ENCODE measurements at places on chromosomes 3 and 15.

- DNase-seq: no peak
These were observed 169.7 kb downstream of the FHIT start for GRCh38 chr3:61081554-61081953.

GRCh38 chr15:83287541-83288027 is 3.1 kb upstream of the BNC1 start:
- DNase-seq: no peak

- DNase-seq: no peak
These were observed 49.0 kb upstream of the EPHA3 start for GRCh38 chr3:89058371-89058770.

DNA sequence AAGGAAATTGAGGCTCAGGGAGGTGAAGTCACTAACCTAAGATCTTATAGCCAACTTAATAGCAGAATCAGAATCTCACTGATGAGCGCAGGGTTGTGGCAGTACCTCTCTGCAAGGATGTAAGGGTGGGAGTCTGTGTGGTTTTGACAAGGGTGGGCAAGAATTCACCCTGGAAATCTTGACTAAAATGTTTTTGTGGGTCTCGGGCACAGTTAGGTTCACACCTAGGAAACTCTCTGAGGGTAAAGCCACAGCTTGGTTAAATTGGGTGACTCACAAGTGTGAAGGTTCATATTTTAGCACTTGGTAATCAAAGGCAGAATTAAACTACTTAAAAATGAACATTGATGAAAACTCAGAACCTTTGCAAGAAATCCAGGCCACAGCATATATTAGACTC is 178.2 kb upstream of the EOMES start:
- DNase-seq: no peak

DNA sequence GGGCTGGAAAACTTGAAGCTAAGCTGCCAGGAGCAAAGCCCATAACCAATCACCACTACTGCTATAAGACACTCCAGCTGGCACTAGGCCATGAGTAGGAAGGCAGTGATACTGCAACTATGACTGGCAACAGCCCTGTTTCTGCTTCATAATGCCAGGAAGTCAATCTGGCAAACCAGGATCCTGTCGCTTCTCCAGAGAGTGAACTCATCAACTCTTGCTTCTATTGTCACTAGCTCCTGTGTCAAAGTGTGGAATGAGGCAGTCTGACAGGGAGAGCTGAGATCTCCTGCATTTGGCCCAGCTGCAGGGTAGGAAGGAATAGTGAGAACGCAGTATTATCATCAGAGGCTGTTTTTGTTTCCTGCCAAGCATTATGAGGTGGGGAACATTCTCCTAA is 105.3 kb downstream of the CTNNB1 start:
- DNase-seq: no peak

- DNase-seq: no peak
These were observed 139.2 kb downstream of the TPRA1 start for GRCh38 chr3:127451321-127451720.

DNA sequence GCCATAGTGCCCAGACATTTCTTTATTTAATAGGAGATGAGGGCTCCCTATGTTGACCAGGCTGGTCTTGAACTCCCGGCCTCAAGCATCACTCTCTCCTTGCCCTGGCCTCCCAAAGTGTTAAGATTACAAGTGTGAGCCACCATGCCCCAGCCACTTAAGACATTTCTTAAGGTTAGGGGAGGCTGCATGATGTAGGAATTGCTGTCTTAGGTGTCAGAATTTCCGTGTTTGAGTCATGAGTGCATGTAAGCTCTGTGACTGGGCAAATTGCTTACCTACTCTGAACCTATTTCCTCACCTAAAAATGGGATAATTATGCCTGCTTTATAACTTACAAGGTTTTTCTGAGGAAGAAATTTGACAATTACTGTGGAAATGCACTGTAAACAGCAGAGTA is 34.2 kb upstream of the SIAH2 start:
- no peak for DNase-seq

GRCh38 chr15:35481064-35481463 is 64.9 kb downstream of the DPH6 start:
- no peak for DNase-seq

DNA sequence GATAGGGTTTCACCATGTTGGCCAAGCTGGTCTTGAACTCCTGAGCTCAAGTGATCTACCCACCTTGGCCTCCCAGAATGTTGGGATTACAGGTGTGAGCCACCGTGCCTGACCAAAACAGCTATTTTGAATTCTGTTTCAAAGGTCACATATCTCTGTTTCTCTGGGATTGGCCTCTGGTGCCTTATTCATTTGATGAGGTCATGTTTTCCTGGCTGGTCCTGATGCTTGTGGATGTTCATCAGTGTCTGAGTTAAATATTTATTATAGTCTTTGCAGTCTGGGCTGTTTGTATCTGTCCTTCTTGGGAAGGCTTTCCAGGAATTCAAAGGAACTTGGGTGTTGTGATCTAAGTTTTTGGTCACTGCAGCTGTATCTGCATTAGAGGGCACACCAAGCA is 5.1 kb downstream of the PATL2 start:
- DNase-seq: no peak

DNA sequence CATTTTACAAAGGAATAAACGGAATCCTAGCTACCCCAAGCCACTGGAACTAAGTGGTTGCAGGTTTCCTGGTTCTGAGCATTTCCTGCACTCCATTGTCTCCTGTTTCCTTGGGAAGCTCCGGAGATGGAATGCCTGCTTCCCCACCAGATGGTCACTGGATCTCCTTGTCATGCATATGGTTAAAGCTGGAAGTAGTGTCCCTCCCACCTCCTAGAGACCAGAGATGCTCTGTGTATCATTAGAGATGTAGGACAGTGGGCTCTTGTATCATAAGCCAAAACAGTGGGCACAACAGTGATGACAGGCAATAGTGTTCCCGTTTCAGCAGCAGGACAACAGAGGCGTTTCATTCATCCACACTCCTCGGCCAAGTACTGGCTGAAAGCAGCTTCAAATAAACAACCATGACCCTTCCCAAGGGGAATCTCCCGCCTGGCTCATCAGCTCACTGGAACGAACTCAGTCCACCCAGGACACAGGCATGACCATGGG is 136.2 kb upstream of the EIF1B start:
- DNase-seq: no peak

- no peak for DNase-seq
These were observed 303.3 kb upstream of the CBLB start for GRCh38 chr3:106172101-106172500.

DNA sequence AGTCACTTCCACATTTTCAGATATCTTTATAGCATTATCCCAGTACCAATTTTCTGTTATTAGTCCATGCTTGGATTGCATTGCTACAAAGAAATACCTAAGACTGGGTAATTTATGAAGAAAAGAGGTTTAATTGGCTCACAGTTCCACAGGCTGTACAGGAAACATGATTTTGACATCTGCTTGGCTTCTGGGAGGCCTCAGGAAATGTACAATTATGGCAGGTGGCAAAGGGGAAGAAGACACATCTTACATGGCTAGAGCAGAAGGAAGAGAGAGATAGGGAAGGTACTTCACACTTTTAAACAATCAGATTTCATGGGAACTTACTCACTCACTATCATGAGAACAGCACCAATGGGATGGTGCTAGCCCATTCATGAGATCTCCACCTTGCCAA is 172.3 kb upstream of the GPR149 start:
- DNase-seq: no peak

- no peak for DNase-seq
These were observed 29.4 kb upstream of the ATP8B4 start for GRCh38 chr15:50148362-50148963.

- peak; percentile 53 for DNase-seq
These were observed 735 bp downstream of the GOLGA8B start for GRCh38 chr15:34582461-34583371.

DNA sequence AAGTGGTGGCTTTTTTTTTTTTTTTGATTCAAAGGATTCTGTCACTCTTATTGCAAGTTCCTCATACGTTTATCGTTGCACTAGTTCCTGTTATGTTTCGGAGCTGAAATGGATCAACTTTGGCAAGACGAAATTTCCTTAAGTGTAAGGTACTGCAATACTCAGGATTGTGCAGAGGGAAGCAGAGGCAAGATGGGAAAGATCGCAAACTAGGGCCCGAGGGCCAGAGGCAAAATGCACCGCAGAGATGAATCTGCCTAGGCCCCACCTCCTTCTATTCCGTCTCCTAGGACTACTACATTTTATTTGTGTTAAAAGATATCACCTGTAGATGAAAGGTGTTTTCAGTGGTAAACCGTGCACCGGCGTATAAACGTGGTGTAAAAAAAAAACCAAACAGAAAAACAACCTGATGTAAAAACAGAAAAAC is 331 bp downstream of the RNU6-1 start:
- no peak for DNase-seq

DNA sequence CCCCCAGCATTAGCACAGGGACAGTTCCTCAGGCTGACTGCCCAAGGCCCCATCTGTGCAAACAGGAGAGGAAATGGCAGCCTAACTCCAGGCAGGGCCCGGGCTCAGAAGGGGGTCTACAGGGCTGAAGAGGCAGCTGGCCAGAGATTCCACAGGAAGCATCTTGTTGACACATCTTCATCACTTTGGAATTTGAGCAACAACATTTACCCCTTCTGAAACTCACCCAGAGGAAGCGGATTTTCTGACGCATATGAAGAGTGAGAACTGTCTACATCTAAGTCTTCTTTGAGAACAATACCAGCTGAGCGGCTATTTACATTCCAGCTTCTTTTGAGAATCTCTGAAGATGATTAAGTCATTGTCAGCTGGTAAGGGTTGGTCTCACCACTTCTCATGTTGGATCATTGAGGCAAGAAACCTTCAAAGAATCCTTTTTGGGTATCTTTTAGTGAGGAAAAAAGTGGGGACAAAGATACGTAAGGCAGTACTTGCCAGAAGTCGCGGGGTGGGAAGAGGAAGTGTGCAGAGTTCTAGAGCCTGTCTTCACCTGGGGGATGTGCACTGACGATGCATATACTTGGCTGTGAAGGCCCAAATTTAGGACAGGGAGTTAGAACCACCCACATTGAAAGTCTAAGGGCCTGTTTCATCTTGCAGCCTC is 25.4 kb upstream of the SRP14 start:
- no peak for DNase-seq

DNA sequence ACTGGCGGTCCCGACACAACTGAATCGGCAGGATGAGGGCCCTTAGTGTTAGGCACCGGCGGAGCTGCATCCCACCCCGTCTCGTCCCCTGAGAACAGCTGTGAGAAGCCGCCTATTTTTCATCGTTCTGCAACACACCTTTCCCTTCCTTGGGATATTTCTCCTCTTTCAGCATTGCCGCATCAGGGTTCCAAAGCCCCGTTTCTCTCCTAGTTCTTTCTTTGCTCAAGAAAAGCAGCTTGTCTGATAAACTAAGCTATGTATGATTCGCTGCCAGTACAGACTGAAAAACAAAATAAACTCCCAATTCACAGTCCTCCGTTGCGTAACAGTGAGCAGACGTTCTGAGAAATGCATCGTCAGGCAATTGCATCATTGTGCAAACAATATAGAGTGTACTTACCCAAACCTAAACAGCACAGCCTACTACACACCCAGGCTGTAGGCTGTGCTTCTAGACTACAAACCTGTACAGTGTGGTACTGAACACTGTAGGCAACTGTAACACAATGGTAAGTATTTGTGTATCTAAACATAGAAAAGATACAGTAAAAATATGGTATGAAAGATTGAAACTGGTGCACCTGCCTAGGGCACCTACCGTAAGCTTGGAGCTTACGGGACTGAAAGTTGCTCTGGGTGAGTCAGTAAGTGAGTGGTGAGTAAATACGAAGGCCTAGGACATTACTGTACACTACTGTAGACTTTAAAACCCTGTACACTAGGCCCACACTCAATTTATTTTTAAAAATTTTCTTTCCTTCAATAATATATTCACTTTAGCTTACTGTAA is 8.9 kb upstream of the ADAMTS17 start:
- DNase-seq: no peak

DNA sequence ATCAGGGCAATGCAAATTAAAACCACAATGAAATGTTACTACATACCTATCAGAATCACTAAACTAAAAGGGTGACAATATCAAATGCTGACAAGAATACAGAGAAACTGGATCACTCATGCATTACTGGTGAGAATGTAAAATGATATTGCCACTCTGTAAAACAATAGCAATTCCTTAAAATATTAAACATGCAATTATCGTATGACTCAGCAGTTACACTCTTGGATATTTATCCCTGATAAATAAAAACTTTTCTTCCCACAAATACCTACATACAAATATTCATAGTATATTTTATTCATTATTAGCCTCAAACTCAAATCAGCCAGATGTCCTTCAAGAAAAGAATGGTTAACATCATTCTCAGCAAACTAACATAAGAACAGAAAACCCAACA is 25.9 kb upstream of the RAB6B start:
- DNase-seq: no peak

DNA sequence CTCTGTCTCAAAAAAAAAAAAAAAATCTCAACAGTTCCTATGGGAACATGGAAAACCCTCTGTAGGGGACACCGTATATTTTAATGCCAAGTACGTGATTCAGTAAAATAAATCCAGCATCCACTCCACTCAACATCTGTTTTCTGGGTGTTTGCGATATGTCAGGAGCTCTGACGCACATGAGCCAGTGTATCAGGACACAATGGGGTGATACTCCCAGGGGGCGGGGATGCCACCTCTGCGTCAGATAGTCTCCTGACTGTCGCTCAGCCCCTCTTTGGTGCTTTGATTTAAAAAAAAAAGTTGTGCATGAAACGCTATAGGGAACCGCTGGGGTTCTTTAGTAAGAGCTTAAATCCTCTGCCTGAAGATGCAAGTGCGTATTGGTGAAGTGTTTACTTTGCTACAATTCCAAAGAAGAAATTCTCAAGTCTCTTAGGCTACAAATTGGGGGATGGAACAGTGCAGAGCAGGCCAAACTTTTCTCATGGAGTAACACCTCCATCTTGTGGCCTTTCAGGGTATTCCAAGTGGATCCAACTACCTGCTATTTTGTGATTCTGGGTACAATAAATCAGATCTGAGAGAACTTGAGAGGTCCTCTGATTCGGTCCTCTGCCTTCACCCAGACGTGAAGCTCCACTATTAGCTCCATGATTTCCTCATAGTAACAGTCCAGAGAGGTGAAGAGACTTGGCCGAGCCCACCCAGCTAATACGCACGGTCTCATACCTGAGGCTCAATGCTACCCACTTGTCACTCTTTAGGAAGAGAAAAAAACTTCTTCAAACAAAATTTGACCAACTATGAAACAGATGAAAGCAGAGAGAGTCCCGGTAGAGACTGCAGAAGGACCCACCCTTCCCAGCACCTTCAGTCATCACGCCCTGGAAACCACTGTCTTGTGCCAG is 9.3 kb upstream of the NR2E3 start:
- DNase-seq: no peak

GRCh38 chr3:33171580-33171979 is 47.0 kb downstream of the SUSD5 start:
- no peak for DNase-seq

GRCh38 chr15:60390231-60390630 is 7.6 kb downstream of the ANXA2 start:
- no peak for DNase-seq

DNA sequence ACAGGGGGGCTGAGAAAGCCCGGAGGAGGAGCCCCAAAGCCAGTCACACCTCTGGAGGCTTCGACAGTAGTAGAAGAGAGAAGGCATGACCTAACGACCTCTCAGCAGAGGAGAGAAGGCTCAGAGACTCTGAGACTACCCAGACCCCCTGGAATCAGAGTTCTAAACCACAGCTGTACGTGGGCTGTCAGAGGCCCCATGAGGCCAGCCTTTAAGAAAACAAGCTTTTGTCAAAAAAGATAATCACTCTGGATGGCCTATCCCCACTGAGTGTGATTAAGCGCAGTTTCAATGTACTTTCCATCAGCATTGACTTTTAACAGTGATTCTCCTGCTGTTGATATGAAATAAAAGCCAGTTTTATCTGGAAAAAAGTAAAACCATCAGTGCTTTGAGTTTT is 330.3 kb downstream of the CLSTN2 start:
- no peak for DNase-seq

- no peak for DNase-seq
These were observed 120.8 kb downstream of the RFTN1 start for GRCh38 chr3:16392717-16393116.

Data from activated CD4-positive, CD25-positive, alpha-beta regulatory T cell treated with anti-CD3 and anti-CD28 coated beads, Interleukin-2, amount 50 U/mL, for 72 hours (primary cell).